CD4-positive, CD25-positive, alpha-beta regulatory T cell (primary cell): ENCODE measurements at places on chromosomes 11 and 22.

GRCh38 chr11:61052182-61052972, 49.9 kb upstream of the CD5 start:
- no peak overlapping the region for H3K27ac ChIP-seq
- no peaks in the 10 kb centered on the region for H3K36me3 ChIP-seq
- H3K4me1 ChIP-seq, result peaks cover 46% of the 10 kb centered on the region
- H3K4me3 ChIP-seq, result no peak overlapping the region

DNA sequence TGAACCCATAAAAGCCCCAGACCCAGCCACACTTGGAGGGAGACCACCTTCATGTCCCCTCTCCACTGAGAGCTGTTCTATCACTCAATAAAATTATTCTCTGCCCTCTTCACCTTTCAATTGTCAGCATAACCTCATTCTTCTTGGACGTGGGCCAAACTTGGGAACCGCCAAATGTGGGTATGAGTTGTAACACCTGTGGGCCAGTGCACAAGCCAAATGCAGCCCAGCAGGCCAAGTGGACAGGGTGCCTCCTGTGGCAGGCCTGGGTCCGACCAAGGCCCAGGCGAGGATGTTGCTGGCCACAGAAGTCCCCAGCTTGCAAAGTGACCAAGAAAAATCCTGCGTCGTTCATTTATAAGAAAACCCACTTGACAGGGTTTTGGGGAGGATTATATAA, 621.2 kb downstream of the METTL15 start:
- H3K4me1 ChIP-seq, result no peaks in the 10 kb centered on the region
- H3K27ac ChIP-seq, result no peak overlapping the region
- no peaks in the 10 kb centered on the region for H3K36me3 ChIP-seq
- H3K27me3 ChIP-seq, result no peaks in the 10 kb centered on the region
- no peak for DNase-seq

DNA sequence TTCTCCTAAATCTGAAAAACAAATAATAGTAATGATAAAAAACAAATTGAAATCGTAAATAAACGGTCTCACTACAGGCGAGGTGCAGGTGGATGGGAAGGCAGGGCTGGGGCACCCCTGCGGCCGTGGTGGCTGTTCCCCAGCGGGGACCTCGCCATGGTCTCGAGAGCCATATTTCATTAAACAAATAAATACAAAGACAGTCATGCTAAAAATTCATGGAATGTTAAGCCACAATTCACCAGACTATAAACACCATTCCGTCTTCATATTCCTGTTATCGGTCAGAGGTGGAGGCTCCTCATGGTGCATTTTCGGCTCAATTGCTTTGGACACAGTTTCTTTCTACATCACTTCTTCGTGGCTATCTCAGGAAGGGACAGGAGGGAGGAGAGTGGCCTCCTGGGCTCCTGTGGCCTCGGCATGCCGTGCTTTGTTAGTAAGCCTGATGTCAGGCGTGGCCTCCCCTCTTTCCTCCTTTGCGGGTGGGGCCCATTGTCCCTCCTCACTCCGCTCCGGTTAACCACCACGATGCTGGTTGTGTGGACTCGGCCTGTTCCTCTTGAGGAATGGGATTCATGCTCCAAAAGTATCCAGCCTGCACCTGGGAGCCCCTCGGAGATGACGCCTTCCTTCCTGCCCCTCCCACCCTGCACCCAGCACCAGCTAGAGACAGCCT, 16.1 kb upstream of the BRSK2 start:
- no peak overlapping the region for H3K4me3 ChIP-seq
- no peak for DNase-seq
- no peaks in the 10 kb centered on the region for H3K4me1 ChIP-seq
- H3K36me3 ChIP-seq, result no peaks in the 10 kb centered on the region

- peaks cover 34% of the 10 kb centered on the region for H3K4me1 ChIP-seq
- H3K27me3 ChIP-seq, result no peaks in the 10 kb centered on the region
- H3K36me3 ChIP-seq, result peaks cover 3% of the 10 kb centered on the region
- H3K27ac ChIP-seq, result no peak overlapping the region
Observed at GRCh38 chr22:46779651-46780050, 17.2 kb downstream of the TBC1D22A start.

GRCh38 chr11:69212798-69213110, 57.0 kb downstream of the SMIM38 start:
- no peaks in the 10 kb centered on the region for H3K27me3 ChIP-seq
- no peaks in the 10 kb centered on the region for H3K36me3 ChIP-seq
- H3K4me3 ChIP-seq, result no peak overlapping the region
- no peaks in the 10 kb centered on the region for H3K4me1 ChIP-seq

- H3K36me3 ChIP-seq, result no peaks in the 10 kb centered on the region
- no peaks in the 10 kb centered on the region for H3K27me3 ChIP-seq
- no peak overlapping the region for H3K27ac ChIP-seq
- no peak overlapping the region for H3K4me3 ChIP-seq
- H3K4me1 ChIP-seq, result no peaks in the 10 kb centered on the region
Observed at GRCh38 chr11:1202776-1203504, 19.9 kb upstream of the MUC5B start.

DNA sequence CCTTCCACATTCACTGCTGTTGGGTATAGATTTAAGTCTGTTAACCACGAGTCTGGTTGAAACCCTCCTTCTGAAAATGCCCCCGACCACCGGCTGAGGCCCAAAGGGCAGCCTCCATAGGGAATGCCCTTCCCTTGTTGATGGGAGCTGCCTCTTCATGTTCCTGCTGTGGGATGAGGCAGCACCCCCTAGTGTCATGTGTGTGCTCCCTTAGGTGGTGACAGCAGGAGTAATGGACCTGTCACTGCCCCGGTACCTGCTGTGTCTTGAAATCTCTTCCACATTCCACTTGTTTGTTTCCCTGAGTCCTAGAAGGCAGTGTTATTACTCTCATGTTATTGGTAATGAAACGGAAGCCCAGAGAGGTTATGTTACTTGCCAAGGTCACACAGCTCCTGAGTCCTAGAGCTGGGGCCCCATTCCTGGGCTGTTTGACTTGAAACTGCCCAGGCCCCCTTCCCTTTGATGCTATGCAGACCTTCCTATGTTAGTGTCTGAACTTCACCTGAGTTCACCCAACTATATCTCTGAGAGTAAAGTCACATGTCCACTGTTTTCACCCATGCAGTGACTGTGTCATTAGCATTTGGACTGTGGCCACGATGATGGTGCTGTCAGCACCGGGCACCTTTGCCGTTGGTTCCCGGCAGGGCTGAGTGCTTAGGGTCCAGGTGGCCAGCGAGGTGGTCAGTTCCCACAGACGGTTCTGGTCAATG, 234.3 kb downstream of the TBC1D22A start:
- peaks cover 10% of the 10 kb centered on the region for H3K36me3 ChIP-seq
- H3K27ac ChIP-seq, result no peak overlapping the region
- H3K4me3 ChIP-seq, result no peak overlapping the region

DNA sequence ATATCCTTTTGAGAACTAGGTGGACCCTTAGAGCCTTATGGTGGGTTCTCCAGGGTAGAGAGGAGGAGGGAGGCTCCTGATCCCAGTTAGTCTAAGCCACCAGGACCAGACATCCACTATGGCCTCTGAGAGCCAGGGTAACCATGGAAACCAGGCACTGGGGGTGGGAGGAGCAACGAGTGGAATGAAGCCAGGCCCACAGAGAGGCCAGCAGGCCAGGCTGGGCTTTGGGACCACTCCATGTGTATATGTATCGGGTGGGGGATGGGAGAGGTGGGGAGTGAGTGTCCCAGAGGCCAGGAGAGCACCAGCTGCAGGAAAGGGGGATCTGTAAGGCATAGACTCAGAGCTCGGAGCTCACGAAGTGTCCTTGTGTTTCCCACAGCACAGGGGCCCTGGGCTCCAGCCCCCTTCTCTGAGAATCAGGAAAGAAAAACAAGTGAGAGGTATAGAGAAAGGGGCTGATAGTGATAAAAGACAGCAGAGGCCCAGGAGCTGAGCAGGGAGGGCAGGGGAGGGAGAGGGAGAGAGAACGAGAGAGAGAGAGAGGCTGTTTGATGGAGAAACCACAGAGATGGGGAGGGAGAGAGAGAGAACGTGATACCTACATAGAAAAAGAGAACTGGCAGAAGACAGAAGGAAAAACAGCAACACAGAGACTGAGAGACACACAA, 15.5 kb upstream of the TSPAN18 start:
- H3K4me3 ChIP-seq, result no peak overlapping the region
- H3K27me3 ChIP-seq, result no peaks in the 10 kb centered on the region
- no peaks in the 10 kb centered on the region for H3K36me3 ChIP-seq
- no peaks in the 10 kb centered on the region for H3K4me1 ChIP-seq
- DNase-seq, result no peak

- no peak for DNase-seq
- no peaks in the 10 kb centered on the region for H3K27me3 ChIP-seq
- no peaks in the 10 kb centered on the region for H3K4me1 ChIP-seq
- H3K36me3 ChIP-seq, result no peaks in the 10 kb centered on the region
- H3K4me3 ChIP-seq, result no peak overlapping the region
Observed at GRCh38 chr22:46418827-46419226, 83.3 kb downstream of the TRMU start.
